GM19239 (cell line): ENCODE measurements at places on chromosomes 2 and 18.

- DNase-seq: no peak
Observed at GRCh38 chr18:46677611-46678010, 20.6 kb upstream of the LOXHD1 start.

- DNase-seq: no peak
Observed at GRCh38 chr18:48987821-48988220, 37.1 kb upstream of the SMAD7 start.

GRCh38 chr2:178761759-178762371 lies 45.4 kb downstream of the TTN start:
- peak; percentile 9 for DNase-seq

DNA sequence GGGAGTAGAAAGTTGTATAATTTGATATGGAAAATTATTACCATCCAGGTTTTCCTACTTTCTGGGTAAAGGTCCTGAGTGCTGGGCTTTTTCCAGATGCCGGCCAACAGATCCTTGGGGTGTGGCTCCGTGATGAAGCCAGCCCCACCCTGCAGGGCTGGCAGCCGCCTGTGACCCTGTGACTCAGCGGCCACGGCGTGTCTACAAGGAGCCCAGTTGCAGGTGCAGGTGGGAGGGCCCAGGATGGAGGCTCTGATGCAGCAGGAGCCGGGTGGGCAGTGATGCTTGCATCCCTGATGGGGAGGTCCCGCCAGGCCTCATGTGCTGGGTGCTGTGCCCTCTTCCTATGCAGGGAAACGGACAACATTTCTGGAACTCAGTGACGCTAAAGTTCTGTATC lies 96.0 kb upstream of the ALKAL2 start:
- DNase-seq: no peak

- DNase-seq: no peak
Observed at GRCh38 chr2:48126162-48126561, 219.9 kb upstream of the FBXO11 start.

GRCh38 chr2:189618197-189618596 lies 37.6 kb upstream of the SLC40A1 start:
- no peak for DNase-seq
